Stimulated activated CD8-positive, alpha-beta memory T cell treated with anti-CD3 and anti-CD28 coated beads, Interleukin-4, amount 100 ng/mL, for 4 hours (primary cell): ENCODE measurements at places on chromosomes 4 and X.
A peak's percentile ranks its signal among the peaks of the same experiment; 100 is the strongest.

- DNase-seq: no peak
These were observed 9.9 kb downstream of the CTSO start for GRCh38 chr4:155943605-155944291.

DNA sequence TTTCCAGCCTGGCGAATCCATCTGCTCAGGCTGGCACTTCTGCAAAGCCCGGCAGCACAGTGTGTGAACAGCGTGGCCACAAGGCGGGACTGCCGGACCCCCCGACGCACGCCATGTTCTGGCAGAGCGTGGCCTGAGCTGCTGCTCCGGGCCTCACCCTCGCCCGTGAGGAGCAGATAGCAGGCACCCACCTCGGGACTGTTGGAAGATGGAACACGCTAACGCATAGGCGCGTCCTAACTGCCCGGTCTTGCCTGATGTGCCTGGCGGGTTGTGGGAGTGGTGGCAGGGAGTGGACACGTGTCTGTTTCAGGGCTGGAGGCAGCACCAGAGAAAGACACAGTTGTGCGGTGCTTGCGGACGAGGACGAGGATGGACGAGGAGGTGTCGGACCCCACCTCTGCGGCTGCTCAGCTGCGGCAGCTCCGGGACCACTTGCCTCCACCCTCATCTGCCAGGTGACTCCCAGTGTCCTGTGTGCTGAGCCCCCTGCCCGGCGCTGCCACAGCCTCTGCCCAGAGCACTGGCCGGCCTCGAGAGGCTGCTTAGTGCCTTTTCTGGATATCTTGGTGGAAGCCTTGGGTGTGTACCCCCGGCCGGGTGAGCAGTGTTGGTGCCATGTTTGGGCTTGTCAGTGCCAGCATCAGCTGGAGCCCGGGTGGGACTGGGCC is 28.2 kb downstream of the UVSSA start:
- no peak for DNase-seq

DNA sequence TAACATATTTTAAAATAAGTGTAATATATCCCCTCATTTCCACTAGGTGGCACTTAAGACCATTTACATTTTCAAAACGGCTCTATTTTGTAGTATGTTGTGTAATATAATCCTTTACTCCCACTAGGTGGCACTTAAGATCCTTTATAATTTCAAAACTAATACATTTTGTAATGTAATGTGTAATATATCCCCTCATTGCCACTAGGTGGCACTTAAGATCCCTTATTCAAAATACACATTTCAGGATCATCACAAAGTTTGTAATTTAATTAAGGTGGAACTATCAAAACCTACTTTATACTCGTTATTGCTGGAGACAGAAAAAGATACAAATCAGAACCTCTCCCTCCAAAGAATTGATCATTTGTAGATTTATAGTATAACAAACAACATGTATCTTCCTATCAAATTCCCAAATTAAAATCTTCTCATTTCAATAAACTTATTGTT is 132.5 kb downstream of the ARHGAP6 start:
- no peak for DNase-seq

GRCh38 chr4:151473521-151474097 is 64.6 kb downstream of the FHIP1A start:
- DNase-seq: no peak

DNA sequence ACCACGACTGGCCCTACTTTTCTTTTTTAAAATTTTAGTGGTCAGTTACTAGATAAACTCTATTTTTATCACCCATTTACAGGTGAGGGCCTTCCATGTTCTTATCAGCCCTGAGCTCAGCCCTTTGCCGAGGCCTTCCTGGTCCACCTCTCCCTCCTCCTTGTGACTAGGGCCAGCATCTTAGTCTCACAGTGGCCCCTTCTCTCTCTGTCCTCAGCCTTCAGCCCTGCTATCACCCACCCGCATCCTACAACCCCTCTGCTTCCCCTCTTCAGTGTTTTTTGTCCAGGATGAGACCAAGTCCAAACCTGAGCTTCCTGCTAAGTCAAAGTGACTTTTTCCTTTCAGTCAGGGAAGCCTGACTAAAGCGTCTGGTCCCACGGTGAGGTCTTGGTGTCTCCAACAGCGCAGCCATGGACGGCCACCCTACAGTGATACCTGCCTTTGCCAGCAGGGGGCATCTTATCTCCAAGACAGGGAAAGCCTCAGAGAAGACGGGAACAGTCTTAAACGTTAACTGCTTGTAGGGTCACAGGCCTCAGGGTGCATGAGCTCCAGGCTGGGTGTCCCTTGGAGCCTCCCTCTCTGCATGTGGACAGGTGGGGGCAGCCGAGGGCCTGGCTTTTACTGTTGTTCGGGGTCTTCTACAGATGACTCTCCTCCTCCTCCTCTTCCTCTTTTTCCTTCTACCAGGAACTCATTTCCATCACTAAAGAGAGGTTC is 11.7 kb upstream of the GAGE10 start:
- DNase-seq: peak; percentile 41

DNA sequence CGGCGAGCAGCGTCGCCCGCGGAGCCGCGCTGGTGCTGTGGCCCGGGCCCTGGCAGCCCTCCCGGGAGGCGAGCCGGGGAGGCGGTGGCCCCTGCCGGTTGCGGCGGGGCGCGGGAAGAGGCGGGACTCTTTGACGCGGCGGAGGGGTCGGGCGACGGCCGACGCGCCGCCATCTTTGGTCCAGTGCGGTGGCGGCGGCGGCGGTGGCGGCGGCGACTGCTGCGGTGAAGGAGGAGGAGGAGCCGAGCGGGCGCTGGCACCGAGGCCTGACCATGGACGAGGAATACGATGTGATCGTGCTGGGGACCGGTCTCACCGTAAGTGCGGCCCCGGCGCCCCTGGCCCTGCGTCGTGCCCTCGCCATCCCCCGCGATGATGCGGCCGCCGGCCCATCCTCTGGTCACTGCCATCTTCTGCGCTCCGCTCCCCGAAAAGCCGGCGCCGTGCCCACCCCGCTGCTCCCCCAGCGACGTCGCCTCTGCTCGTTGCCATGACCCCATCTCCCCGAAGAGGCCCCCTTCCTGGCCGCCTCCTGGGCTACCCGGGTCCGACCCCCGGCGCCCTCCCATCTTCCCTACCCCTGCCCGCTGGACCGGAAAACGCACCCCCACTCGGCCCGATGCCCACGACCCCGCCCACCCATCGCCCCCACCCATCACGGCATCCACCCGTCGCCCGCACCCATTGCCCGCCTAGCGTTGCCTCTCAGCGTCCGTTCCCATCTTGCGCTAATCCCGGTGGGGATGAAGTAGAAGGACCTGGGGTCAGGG is at the start of gene GDI1:
Gene GDI1, plus strand, starts transcription at position 172 of the 770 bp plus-strand sequence. Its CDS starts 101 bp downstream, at position 273.
- no peak for DNase-seq

DNA sequence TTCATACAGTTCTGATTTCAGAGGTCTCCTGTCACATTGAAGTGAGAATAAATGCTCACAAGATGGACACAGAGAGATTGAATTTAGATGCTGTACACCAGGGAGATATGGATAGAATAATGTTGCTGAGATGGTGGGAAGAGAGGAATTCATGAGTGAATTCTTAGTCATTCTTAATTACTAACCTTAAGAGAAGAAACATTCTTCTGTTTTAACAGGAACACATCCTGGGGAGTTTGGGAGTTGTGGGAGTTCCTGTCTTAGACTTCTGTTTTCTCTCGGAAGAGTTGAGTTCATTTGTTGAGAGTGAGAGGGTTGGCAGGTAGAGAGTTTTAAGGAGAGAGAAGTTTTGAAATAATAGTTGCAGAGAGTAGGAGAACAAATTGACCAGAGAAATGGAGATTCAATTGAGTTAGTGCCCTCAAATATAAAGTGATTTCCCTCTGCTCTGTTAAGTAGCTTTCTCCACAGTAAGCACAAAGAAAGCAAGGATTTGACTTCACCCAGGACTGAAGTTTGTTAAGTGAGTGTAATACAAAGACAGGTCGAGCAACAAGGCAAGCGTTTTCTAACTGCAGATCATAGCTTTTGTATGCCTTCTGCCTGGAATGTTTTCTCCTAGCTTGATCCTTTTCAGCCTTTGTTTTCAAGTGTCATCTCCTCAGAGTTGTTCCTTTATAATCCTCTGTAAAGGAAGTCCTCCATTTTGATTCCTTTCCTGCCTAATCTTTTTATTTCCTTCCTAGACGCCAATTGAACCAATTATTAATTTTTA is 205.9 kb downstream of the RAPGEF2 start:
- no peak for DNase-seq

GRCh38 chr4:169115897-169116254 is 105.8 kb upstream of the CBR4 start:
- no peak for DNase-seq

GRCh38 chr4:102008711-102009110 is 218.2 kb downstream of the BANK1 start:
- no peak for DNase-seq

- no peak for DNase-seq
These were observed 317.3 kb downstream of the PPP1R2C start for GRCh38 chrX:42460706-42461105.

- DNase-seq: no peak
These were observed 56.6 kb downstream of the LINC00632 start for GRCh38 chrX:140766024-140766611.

DNA sequence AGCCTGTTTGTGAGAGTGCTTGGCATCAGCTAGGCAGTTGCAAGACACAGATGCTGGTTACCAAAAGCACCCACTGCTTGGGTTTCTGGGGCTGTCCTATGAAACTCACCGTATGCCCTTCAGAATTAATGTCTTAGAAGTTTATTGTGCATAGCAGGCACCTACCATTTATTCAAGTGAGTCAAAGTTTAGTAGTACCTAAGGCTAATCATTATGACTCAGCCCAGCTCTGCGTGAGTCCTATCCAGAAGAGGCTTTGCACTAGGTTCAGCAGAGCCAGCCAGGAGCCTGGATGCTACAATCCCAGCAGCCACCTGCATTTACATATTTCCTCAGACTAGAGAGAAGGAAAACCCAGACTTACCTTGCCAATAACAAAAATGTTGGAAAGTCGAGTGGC is 4.2 kb downstream of the RPS4X start:
- DNase-seq: no peak

DNA sequence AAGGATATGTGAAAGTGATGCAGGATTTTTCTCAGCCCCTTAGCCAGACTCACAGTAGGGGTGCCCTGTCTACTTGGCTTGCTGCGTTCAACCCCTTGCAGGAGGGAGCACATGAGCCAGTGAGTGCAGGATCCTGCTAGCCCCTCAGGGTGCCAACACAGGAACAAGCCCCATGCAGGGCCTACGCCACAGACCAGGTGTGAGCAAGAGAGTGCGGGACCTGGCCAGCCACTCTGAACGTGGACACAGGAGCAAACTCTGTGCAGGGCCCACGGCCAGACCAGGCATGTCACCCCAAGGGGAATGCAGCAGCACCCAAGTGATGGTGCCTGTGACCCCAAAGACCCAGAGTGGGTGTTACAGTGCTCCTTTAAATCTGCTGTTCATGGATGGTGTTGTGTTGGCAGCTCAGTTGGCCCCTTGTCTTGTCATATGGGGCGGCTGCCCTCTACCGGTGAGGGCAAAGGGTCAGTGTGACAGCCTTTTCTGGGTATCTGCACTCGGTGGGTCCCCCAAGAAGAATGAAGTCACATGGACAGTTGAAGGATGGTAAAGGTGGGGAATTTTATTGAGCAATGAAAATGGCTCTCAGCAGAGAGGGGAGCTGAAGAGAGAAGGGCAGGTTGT is 188.4 kb upstream of the MAOA start:
- no peak for DNase-seq

DNA sequence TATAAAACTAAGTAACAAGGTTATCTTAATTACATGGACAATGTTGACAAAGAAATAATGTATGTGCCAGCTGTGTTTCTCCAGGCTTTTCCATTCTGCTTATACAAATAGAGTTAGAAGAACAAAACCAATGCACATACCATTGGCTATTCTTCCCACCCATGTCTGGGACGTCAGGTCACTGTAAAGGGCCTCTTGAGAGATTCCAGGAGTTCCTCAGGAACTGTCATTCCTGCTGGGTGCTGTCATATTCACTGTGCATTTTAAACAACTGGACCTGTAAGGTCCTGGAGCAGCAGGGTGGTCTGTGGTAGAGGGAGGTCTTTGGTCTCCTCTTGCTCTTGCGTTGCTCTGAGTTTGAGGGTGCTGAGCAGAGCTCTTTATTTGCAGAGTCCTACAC is 74.6 kb upstream of the AP1S2 start:
- DNase-seq: no peak

DNA sequence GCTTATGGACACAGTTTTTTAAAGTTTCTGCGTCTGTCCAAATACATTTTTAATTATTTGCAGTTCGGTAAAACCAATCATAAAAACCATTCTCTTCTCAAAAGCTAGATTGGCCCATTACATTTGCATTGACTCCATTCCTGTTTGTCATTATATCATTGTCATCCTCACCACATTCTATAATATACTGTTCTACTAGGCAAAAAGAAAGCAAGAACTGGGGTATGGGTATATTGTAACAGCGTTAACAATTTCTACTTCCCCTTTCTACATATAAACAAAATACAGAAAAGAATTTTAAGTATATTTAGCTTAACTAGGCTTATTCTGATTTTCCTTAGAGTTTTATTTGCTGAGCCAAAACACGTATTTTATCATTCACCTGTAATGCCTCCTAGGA is 91.8 kb downstream of the RAP1GDS1 start:
- DNase-seq: no peak

DNA sequence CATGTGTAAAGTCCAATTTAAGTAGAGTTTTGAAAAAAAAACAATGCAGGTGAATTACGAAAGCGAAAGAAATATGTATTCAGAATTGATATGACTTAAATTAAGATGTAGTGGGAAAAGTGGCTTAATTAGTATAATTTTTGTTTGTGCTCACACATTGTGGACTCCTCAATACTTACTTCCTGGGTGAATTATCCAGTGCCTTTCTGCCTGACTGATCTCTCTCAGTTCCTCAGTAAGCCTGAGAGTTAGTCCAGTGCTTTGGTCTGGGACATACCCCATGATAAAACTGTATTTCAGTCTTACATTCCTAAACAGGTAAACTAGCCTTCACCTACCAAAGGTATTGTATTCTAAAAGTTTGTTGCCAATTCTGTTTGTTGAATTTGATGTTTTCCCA is 8.4 kb downstream of the PGAM4 start:
- DNase-seq: no peak

- DNase-seq: no peak
These were observed 140.3 kb downstream of the PJA1 start for GRCh38 chrX:69024931-69025330.

DNA sequence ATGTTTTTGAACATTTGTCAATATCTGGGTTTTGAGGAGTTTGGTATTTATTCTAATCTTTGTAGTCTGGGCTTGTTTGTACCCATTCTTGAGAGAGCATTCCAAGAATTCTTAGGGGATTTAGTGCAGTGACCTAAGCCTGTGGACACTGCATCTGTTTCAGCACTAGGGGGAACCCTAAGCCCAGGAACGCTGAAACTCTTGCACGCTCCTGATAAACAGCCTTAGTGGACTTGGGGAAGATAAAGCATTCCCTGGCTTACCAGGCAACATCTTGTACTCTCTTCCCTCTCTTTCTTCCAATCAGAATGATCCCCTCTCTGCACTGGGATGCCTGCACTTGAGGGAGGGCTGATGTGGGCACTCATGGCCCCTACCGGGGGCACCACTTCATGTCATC is 654.9 kb upstream of the HTR2C start:
- no peak for DNase-seq

- no peak for DNase-seq
These were observed 39.4 kb downstream of the NALF2 start for GRCh38 chrX:69543572-69543971.

- no peak for DNase-seq
These were observed 143.1 kb downstream of the TRAM1L1 start for GRCh38 chr4:116942315-116942714.
